ENCODE measurements at places on chromosomes 12 and 14.
A peak's percentile ranks its signal among the peaks of the same experiment; 100 is the strongest.

DNA sequence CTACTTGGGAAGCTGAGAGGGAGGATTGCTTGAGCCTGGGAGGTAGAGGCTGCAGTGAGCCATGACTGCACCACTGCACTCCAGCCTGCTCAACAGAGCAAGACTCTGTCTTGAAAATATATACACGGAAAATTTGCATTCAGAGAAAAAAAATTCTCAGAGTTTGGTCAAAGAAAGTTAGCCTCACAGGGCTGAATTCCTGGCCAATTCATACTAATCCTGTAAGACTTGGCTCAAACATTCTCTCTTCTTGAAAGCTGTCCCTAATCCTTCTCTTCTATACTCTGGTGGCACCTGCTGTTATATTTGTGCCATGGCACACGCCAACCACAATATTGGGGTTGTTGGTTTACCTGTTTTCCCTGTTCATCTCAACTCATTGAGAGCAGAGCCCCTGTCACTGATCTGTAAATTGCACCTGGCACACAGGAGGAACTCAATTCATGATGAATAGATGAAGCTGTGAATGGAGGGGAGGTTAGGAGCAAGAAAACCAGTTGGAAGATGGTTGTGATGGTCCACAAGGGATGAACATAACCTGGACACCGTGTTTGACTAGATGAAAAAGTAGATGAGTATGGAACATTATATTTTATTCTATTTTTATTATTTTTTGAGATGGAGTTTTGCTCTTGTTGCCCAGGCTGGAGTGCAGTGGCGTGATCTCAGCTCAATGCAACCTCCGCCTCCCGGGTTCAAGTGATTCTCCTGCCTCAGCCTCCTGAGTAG lies 36.8 kb upstream of the SPTSSA start:
- peak; percentile 68 for DNase-seq

GRCh38 chr12:26748741-26749431 lies 84.1 kb downstream of the ITPR2 start:
- no peak for DNase-seq

GRCh38 chr12:108399514-108399913 lies 60.4 kb upstream of the CMKLR1 start:
- no peak for DNase-seq

GRCh38 chr14:103488960-103489359 lies 33.7 kb downstream of the CKB start:
- no peak for DNase-seq

DNA sequence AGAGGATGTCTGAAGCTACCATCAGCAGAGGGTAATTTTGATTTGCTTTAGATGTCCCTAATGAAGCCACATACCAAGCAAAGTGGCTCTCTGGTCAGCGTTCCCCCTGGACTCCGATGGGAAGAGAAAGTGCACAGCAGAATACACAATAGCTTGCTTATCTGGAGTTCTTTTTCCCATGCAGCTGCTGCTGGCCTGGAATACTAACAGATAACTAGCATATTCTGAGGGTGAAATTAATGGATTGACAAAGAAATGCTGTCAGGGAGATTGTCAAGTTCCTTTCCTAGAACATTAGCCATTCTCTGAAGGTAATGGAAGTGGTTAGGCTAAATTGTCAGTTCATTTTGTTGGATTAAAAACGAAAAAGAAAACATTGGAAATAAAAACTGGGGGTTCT lies 391.3 kb downstream of the FLRT2 start:
- no peak for DNase-seq

DNA sequence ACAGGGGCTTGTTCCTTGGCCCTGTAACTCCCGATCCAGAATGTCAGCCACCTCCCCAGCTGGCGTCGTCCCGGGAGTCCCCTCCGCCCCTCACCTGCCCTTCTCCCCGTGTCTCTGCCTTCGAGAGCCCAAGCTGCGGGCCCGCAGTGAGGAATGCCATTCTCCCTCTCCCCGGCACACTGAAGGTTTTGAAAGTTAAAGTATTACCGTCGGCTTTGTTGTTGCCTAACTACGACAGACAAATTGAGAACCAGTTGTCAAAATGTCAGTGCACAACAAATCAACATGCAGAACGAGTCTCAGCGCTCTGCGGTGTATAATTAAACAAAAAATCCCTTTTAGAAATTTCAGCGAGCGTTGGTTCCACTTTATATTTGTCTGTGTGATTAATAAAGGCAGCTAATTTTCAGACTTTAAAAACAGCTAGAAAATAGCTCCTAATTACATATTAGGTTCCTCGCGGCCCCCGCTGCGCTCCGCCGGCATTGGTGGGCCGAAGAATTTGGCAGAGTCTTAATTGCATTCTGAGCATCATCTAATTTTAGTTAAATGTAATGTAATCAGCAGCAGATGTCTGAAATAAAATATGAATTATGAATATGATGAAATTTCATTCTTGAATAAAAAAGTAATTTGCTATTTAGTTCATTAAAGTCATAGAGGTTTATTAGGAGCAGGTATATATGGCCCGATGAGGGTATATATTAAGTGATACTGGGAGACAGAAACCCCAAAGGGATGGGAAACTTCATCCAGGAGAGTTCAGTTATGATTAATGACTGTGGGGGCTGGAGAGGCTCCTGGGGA lies 40.3 kb downstream of the MVK start:
- no peak for DNase-seq

- DNase-seq: no peak
These were observed 372.9 kb upstream of the TMEM132C start for GRCh38 chr12:127893895-127894609.

DNA sequence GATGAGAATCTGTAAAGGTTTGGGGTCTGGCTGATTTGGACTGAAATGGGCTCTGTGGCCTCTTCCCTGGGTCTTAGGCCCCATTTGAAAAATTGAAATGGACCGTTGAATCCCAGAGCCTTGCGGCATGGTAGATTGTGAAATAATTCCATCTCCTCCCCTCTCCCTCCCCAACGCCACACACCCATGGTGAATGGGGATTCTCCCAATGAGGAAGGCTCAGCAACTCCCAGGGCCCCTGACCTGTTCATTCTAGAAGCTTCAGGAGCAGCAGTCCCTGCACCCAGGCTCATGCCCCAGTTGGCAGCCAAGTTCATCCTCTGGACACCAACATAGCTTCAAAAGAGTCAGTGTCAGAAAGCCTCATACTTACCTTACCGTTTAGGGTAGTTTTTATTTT lies 217.4 kb downstream of the ZFP36L1 start:
- no peak for DNase-seq

DNA sequence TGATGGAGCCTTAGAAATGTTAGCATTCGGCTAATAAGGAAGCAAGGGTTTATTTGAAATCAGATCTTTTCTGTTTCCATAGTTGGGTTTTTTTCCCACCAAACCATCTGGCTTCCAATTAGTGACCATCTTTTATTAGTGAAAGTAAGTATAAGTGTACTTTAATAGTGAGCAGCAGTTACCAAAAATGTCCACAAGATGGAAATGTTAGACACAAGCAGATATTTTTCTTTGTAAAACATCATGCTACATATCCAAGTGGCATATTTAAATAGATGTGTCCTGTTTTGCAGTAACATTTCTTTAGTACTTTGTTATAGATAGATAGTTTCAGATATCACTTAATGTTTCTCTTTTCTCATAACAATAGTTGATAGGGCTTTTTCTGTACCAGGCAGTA lies 28.8 kb downstream of the YEATS4 start:
- DNase-seq: peak; percentile 29

DNA sequence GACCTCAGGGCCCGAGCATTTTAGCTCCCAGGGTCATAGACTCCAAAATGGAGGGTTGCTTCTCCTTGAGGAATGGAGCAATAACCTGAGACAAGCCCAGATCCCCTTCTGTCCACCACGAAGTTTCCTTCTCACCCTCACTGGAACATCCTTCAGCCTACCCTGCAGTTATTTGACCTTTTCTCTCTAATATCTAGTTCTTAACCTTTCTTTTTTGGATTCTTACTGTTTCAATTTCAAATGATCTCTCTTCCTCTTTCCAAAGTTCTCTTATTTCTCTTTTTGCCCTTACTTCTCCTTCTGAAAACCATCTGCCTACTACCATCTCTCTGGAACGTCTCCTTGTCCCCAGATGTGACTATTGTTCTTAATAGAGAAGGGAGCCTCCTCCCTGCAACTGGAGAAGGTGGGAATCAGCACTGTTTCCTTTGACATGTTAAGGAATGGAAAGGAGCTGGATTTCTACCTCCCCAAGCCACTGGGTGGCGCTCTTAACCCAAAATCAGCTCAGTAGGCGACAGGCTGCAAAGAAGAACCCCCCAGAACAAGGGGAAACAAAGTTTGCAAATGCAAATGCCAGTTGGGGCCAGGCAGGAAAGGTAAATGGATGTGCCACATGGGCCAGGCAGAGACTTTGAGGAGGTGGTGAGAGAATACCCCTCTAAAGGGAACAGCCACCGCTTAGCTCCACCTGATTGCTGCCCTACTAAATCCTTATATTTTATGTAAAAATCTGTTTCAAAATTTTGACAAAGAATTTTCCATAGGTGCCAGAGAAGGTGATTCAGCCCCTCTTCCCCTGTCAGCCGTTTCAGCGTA lies 22.4 kb upstream of the PDE1B start:
- peak; percentile 60 for DNase-seq

GRCh38 chr14:105774001-105774400 lies 247.6 kb downstream of the TMEM121 start:
- DNase-seq: no peak

DNA sequence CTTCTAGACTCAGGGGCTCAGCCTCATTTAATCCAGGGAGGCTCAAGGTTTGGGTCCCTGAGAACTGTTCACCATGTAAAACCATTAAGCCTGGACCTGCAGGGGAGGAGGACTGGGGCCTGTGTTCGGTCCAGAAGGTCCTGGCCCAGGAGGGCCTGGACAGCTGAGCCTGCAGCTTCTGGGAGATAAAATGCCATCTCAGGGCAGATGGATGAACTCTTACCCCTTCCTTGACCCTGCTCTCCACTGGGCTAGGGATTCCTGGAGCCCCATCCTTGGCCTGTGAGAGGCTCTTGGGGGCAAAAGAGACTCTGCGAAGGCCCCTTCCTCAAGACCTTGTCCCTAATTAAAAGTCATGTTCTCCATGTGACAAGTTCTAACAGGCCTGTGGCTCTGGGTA lies 51.2 kb downstream of the PRMT8 start:
- no peak for DNase-seq

GRCh38 chr12:27177706-27178105 lies 66.4 kb upstream of the STK38L start:
- no peak for DNase-seq

DNA sequence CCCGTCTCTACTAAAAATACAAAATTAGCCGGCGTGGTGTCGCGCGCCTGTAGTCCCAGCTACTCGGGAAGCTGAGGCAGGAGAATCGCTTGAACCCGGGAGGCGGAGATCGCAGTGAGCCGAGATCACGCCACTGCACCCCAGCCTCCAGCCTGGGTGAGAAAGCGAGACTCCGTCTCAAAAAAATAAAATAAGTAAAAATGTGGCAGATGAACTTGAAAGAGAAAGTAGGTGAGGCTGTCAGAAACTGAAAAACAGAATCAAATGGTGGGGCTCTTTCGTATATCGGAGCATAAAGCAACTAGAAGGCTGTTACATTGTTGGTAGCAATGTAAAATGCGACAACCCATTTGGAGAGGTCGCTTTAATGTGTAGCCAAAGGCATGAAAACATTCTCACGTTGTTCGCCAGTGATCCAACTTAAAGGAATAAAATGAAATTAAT lies 767 bp upstream of the CCNT1 start:
- no peak for DNase-seq

GRCh38 chr12:9039397-9039977 lies 50.1 kb downstream of the KLRG1 start:
- DNase-seq: peak; percentile 65

- no peak for DNase-seq
These were observed 38.5 kb upstream of the SLCO1C1 start for GRCh38 chr12:20656600-20656999.

- DNase-seq: no peak
These were observed 318.4 kb downstream of the RAD51B start for GRCh38 chr14:68137704-68138619.

DNA sequence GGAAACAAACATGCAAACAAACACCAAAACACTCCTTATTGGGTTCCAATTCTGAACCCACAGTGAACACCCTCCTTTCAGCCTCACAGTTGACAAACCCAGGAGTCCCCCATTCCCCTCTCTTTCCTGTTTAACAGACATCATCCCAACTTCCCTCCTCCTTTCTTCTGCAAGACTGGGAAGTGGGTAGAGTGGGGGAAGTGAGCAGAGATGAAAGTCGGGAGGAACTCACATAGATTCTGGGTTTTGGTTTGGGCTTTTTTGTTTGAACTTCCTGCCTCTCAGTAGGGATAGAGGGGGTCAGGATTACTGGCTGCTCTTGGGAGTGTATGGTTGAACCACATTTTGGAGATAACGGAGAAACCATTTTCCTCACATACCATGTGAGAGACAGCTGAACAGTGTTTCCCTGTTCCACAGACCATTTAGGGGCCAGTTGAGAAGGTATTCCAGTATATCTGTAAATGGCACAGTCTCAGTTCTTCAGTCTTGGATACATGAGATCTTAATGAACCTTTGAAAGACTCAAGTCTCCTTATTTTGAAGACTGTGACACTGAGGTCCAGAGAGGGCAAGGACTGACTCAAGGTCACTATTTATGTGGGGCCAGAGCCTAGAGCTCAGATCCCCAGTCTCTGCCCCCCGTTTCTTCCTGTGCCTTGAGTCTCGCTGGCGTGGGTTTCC lies 3.9 kb upstream of the GPR84 start:
- no peak for DNase-seq

Measured in D341Med (cell line).